ENCODE measurements at places on chromosomes 2 and 18. TPM values are rescaled to one million over a fixed set of nuclear protein-coding genes. Genes with fewer than 3 reads are reported as not detected.

Gene LRRC30
- not detected for total RNA-seq

Gene MOGAT1
- 0.22 TPM for total RNA-seq

Gene AGFG1
- 72.4 TPM for total RNA-seq

Gene LHCGR
- total RNA-seq, result 0.79 TPM

- peak; percentile 60 for DNase-seq
Measured at GRCh38 chr2:121530212-121530705, 421 bp upstream of the RNU4ATAC start.

GRCh38 chr2:73448856-73449255, 63.2 kb downstream of the ALMS1 start:
- DNase-seq, result no peak

- DNase-seq, result no peak
Measured at GRCh38 chr18:70261141-70261788, 27.6 kb upstream of the SOCS6 start.

GRCh38 chr18:74116633-74117554, 30.7 kb downstream of the FBXO15 start:
- DNase-seq, result peak; percentile 45
